Fibroblast of skin of scalp (primary cell): ENCODE measurements at places on chromosomes 1 and 21.

GRCh38 chr1:84541679-84542078 lies 32.6 kb downstream of the CTBS start:
- DNase-seq: no peak

DNA sequence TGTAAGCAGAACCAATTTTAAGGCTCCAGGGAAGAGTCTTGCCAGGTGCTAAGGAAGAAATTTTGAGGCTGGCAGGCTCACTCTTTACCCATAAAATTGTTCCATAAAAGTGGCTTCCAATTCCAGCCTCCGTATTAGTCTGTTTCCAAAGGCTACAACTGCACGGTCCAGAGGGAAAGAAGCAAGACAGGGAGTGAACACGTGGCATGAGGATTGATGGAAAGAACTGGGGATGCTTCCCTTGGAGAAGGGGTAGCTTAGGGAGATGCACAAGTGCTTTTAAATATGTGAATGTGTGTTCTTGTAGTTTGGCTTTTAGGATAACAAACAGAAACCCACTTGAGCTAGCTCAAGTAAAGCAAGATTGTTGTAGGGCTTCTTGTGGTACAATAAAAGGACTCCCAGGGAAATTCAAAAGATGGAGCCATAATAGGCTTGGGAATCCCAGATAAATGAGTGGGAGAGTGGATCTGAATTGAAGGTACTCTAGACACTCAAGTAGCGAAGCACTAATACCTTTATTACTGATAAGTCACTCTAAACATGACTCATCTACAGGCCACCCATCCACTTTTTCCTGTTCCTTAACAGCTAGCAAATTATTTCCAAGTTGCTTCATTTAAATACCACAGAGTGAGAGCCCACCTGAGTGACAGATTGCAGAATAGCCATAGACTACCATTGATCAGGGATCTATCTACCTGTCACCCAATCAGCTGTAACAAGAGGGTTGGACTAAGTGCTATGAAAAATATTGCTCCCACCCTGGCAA lies 34.8 kb upstream of the NPL start:
- no peak for DNase-seq

DNA sequence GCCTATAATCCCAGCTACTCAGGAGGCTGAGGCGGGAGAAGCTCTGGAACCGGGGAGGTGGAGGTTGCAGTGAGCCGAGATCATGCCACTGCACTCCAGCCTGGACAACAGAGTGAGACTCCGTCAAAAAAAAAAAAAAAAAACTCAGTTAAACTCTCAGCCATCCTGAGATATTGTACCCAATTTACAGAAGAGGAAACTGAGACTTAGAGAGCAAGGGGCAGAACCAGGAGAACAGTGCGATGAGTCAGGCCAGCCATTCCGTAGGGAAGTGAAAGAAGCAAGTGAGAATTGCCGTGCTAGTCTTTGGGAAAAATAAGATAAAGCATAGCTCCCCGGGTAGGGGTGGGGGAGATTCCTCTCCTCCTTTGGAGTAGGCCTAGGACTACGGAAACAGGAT lies 69.7 kb downstream of the SETD4 start:
- no peak for DNase-seq

GRCh38 chr1:162276493-162276892 lies 100.2 kb downstream of the SPATA46 start:
- peak; percentile 46 for DNase-seq

GRCh38 chr1:180258290-180258689 lies 28.2 kb downstream of the LHX4 start:
- no peak for DNase-seq

DNA sequence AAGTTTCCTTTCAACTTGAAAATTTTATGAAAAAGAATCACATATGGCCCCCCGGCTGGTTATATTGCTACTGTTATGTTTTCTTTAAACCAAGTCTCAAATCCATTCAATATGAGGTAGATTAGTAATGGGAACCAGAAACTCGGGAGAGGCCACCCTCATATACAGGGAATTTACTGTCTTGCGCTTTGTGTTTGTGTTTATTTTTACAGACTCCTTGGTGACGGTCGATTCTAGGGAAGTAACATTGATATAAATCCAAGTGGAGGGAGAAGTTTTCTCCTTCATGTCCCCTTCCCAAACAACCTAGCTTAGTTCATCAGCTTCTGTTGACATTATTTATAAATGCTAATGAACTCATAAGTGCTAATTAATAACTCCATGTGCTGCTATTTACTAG lies 163.5 kb upstream of the LMO4 start:
- no peak for DNase-seq

GRCh38 chr1:50308878-50309277 lies 114.4 kb downstream of the DMRTA2 start:
- peak; percentile 56 for DNase-seq

DNA sequence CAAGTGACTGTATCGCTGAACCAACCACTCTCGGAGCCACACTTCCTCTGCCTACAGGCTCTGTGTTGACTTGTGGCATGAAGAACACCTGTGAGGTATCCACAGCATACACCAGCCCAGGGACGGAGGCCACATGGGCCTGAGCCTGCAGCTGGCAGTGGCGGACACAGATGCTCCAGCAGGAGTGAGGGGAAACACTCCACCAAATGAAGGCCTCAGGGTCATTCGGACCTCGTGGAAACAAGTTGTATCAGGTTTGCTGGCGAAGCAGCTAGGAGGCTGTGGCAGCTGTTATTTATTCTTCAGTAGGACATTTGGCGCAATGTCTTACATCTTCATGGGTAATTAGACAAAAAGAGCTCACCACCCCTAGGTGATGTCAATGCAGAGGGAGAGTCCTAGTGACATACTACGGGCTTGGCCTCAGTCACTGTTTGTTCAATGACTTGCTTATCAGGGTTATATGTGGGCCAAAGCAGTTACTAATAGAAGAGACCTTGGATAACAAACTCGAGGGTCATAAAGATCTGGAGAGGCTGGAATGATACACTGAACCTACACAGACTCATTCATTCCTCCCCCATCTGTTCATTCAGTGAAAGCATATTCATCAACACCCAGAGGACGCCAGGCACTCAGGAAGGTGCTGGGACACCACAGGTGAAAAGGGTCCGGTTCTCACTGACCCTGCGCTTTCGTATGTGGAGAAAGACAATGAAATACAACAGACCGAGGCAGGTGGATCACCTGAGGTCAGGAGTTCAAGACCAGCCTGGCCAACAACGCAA lies 11.6 kb upstream of the ETS2 start:
- DNase-seq: no peak

- no peak for DNase-seq
Observed at GRCh38 chr21:29610779-29611360, 312.1 kb downstream of the BACH1 start.

GRCh38 chr1:51524817-51525216 lies 5.8 kb upstream of the EPS15 start:
- no peak for DNase-seq

DNA sequence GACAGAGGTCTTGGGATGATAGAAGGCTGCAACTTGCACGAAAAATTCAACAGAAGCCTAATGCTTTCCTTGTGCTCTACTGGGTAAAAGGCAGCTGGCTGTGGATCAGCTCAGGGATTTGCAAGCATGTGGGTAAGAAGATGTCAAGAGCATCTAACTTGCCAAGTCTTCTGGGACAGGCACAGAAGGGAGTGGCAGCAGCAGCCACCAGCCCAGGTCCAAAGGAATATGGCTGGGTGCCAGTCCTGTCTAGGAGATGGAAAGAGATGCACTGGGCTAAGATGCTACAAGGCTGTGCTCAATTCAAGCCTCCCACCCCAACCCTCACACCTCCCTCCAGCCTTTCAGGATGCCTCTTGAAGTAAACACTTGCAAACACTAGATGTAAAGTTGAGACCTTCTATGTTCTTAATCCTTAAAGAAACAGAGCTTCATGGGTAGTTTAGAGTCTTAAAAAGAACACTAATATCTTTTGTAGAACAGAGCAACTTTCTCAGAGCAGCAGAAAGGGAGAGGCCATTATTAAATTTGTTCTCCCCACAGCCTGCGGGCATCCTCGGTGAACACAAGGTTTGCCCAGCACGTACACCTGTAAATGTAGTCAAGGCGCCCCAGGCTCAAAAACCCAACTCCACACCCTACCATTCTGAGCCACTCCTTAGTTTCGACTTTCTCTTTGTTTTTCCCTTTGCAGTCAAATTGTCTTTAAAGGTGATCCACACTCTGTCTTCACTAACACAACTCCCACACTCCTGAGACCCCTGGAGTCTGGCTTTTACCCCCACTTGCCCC lies 64.6 kb upstream of the BCAR3 start:
- DNase-seq: no peak

- DNase-seq: no peak
Observed at GRCh38 chr1:157278383-157279137, 140.4 kb upstream of the ETV3 start.

DNA sequence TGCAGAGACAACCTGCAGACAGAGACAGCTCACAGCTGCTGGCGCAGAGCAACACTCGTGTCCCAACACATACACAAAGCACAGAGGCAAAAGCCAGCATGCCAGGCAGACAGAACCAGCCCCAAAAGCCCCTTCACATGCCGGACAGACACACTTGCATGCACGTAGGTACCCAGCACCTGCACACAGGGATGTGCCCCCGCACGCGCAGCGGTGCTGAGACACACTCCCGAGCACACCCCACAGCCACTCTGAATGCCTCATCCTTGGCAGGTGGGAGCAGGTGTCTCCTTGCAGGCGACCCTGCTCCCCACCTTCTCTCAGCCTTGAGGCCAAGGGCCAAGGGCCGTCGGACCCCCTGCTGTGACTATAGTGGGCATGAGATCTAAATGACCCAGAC lies 41.2 kb upstream of the ZC3H12A start:
- no peak for DNase-seq

DNA sequence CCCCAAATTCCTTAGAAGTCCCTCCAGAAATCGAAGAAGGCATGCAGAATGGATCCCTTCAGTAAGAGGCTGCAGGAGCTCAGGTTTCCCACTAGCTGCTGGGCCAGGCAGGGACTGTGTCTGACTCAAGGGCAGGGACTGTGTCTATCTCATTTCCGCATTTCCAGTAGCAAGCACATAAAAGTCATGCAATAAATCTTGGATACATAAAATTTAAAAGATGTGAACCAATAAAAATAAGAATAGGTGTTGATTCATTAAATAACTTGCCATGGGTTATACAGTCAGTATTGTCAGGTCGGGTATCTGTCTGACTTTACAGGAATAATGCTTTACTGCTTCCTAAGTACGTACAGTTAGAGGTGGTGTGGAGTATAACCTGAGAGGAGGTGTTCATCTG lies 15.2 kb downstream of the PM20D1 start:
- no peak for DNase-seq

DNA sequence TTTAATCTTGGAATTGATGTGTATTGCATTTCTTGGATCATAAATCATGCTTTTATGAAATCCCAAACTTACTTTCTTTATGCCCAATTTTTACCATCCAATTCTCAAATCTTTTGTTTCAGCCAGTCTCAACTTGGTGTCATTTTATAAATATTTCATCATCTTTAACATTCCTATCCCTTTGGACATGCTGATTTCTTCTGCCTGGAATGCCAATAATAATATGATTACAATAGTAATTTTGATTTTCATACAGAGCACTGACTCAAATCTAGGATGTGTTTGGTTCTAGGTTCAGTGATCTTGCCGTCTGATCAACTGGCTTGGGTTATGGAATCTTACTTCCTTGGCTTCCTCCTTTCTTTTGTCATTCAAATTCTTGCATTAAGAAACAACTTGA lies 12.8 kb downstream of the RRP15 start:
- peak; percentile 58 for DNase-seq

GRCh38 chr1:19310061-19310460 lies 1.9 kb downstream of the AKR7A2 start:
- no peak for DNase-seq

DNA sequence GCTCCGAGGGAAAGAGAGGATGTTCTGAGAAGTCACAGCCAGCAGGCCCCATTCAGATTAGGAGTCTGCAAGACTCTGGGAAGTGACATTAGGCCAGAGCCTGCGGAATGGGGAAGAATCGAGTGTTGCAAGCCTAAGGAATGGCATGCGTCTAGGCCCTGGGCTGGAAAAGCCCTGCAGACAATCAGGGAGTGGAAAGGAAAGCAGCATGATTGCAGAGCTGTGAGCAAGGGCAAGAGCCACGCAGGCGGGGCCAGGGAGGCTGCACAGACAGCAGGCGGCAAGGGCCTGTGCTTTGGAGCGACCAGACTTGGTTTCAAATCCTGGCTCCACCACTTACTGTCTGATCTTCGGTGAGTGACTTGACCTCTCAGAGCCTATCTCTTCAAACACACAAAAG lies 118.2 kb downstream of the RRAGC start:
- DNase-seq: peak; percentile 39

DNA sequence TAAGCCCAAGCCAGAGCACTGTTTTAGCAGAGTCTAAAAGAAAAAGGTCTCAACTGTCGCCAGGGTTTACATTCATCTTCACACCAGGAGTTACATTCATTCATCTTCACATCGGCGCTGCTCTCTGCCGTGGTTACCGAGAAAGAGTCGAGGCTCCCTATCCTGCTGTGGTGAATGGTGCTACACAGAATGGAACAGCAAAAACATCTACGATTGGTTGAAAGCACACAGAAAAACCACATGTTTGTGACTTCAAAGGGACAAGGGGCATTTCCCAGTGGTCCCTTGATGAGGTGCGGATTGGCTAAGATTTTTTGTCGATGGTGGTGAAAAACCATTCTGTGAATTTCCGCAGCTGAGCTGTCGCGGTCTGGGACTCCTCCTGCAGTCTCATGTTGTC lies 231.1 kb downstream of the SIPA1L2 start:
- no peak for DNase-seq

- DNase-seq: no peak
Observed at GRCh38 chr1:227766015-227766634, 30.9 kb downstream of the SNAP47 start.

DNA sequence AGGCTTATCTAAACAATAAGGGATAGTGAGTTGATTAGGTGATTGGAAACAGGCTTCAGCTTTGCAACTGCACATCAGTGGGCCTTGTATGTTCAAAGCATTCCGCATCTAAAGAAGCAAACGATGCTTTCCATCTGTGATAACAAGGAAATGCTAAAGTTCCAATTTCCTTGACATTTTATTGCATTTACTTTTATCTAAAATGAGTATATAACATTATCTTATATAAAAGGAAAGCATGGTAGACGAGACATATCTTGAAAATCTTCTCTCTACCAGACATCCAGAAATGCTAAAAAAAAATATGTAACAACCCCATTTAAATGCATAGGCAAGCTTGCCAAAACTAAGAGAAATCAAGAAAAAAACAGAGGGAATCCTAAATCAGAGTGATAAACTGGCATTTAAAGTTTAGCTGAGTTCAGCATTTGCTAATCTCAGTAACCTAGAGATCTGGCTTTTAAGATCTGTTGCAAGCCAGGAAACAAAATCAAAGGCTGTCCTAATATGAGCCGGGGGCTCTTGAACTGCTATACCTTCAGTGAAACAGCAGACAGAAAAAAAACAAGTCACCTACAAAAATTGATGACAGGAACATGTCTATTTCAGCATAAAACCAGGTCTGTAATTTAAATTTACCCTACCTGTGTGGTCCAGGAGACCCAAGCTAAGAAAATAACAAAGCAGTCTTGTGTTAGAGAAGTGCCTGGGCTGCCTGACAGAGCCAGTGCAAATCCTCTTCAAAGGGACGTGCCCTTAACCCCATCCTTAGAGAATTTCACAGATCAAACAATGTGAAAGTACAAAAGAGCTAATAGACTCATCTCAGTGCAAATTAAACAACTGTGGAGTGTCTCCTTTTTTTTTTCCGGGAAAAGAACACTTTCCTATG lies 3.1 kb upstream of the RGS13 start:
- no peak for DNase-seq
